NCI-H2081 (cell line): ENCODE measurements at places on chromosomes 3 and 15.

GRCh38 chr15:31268108-31268501 is 58.5 kb upstream of the KLF13 start:
- DNase-seq: no peak

DNA sequence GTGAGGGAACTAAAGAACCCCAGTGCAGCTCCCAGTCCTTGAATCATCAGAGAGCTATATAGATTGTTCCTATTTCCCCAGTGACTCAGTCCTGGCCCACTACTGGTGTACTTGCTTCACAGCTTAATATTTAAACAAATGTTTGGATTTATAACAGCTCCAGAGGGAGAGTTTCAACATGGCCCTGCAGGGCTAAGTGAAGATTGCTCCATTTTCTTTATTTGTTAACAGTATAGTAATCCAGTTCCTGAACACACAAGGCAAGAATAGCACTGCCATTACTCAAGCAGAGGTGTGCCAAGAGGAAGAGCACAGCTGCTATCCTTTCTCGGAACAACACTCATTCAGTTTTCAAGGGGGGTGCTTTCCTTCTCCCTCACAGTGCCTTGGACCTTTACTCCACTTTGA is 6.5 kb downstream of the SQOR start:
- DNase-seq: no peak

DNA sequence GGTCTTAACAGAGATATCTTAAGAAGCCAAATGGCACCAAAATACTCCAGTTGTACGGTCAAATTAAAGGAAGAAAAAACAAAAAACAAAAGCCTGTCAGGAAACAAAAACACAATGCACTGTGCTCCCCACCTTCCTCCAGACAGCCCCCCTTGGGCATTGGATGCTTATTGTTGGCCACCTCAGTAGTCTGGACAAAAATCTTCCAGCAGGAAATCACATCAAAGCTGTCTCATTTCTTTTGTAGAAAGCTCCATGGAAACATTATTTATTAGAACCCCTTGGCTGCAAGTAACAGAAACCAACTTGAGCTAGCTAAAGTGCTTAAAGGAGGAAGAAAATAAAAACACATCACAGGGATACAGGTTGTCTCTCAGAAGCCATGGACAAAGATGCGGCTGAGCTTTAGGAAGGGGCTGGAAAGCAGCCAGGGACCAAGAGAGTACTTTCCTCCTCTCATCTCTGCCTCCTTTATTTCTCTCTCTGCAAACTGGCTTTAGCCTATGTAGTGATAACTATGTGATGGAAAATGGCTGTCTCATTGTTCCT is 651.5 kb upstream of the ADAMTS9 start:
- no peak for DNase-seq

- no peak for DNase-seq
Observed at GRCh38 chr3:12349895-12350811, 61.3 kb downstream of the PPARG start.

DNA sequence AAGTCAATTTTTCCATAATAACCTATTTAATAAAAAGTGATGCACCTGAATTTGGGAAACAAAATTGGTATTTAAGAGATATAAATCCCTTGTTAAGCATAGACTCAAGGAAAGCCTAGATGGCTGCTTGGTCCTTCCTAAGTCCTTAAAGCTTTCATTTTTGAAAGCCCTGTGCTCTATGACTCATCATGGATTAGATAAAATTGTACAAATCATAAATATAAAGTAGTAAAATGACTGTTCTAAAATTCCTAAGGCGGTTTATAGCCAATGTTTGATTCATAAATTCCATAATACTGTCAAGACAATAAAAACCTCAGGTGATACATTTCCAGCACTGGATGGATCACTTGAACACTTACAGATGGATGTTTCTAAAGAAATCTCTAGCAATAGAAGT is 730.8 kb upstream of the EPHA6 start:
- no peak for DNase-seq

DNA sequence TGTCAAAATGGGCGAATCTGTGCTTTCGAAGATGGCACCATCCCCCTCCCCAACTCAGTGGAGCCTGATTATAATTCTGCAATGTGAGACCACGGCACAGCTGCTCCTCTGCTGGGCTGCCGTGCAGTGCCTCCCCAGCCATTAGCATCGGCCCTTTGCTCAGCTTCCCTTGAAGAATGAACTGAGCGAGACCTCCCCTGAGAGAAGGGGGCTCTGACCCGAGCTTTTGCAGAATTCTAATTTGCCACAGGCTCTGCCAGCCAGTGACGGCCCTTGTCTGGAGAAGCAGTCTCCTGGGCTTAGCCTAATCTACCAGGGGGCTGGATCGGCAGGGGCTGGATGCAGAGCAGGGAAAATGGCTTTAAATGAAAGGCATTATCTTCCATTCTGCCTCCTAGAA is 57.2 kb downstream of the GLDN start:
- DNase-seq: no peak

DNA sequence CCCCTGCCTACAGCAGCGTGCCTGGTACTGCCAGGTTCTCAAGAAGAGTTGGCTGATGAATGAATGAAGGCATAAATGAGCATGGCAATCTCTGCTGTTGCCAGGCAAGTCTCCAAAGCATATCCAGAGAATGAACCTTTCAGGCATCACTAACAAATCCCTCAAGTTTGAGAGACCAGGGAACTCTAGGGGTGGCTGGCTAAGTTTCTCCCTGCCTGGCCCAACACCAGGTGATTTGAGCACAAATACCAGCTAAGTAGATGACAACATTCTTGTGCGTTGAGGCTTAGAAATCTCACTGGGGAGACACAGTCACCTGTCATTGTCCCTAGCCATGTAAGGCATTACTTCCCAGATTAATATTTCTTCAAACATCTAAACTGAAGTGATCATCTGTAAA is 81.4 kb upstream of the PTX3 start:
- DNase-seq: no peak
